ENCODE measurements at places on chromosomes 2 and 18. TPM values are rescaled to one million over a fixed set of nuclear protein-coding genes. Genes with fewer than 3 reads are reported as not detected.

PMS1 gene
- total RNA-seq: 7.9 TPM

PRKD3 gene
- total RNA-seq: 20.6 TPM

IRS1 gene
- total RNA-seq: 15.8 TPM

DNAH6 gene
- 0.30 TPM for total RNA-seq

KIAA2012 gene
- total RNA-seq: not detected

MCM6 gene
- 3.2 TPM for total RNA-seq

DNA sequence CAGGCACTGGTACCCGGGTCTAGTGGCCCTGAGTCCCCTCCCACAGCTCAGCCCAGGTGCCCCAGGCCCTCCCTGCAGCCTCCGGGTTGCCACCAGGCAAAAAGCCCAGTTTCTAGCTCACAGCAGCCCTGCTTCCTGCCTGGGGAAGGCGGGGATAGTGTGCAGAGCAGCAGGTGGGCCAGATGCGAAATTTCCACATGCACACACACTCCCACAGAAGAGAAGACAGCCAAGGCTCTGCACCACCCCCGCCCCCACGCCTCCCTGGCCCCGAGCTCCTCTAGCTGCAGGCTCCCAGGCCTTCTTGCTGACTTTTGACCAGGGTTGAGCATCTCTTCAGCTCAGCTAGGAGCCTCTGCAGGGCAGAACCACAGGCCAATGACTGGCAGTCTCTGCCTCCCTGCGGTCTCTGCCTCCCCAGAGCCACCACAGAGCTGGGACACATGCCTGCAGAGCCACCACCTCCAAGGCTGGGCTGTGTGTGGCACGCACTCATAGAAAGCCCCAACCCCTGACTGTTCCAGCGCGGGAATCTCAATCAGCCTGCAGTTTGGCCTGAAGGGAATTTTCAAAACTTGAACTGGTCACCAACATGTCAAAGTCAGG, 7.2 kb downstream of the SLC66A2 start:
- H3K27ac ChIP-seq: no peak overlapping the region
- no peaks in the 10 kb centered on the region for H3K4me1 ChIP-seq
- no peak for DNase-seq
- H3K36me3 ChIP-seq: peaks cover 29% of the 10 kb centered on the region

GRCh38 chr18:41600693-41601391, 354.2 kb upstream of the PIK3C3 start:
- no peaks in the 10 kb centered on the region for H3K27me3 ChIP-seq
- no peak overlapping the region for H3K4me3 ChIP-seq
- no peaks in the 10 kb centered on the region for H3K4me1 ChIP-seq

GRCh38 chr2:189252991-189253675, 73.6 kb upstream of the COL5A2 start:
- no peaks in the 10 kb centered on the region for H3K27me3 ChIP-seq
- H3K4me1 ChIP-seq: no peaks in the 10 kb centered on the region
- H3K4me3 ChIP-seq: no peak overlapping the region
- DNase-seq: no peak

- H3K4me3 ChIP-seq: no peak overlapping the region
- DNase-seq: no peak
- H3K27ac ChIP-seq: no peak overlapping the region
- peaks cover 47% of the 10 kb centered on the region for H3K36me3 ChIP-seq
Measured at GRCh38 chr2:237782181-237782580, 16.4 kb upstream of the RBM44 start.

DNA sequence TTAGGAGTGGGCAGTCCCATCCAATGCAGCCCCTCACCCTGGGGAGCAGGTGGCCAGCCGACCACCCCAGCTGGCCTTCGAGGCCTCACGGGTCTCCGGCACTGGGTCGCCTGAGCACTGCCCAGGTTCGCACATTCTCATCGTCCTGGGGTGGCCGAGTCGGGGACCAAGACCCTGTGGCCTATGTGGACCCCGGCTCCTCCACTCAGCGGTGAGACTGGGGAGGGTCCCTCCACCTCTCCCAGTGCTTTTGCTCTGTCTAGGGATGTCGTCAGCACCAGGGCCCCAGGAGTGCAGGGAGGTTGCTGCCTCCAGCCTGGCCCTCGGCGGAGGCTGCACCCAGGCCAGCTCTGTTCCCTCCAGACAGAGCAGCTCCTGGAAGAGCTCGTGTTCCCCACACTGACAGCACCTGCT, 89.6 kb downstream of the TPO start:
- H3K27ac ChIP-seq: no peak overlapping the region
- no peaks in the 10 kb centered on the region for H3K36me3 ChIP-seq

DNA sequence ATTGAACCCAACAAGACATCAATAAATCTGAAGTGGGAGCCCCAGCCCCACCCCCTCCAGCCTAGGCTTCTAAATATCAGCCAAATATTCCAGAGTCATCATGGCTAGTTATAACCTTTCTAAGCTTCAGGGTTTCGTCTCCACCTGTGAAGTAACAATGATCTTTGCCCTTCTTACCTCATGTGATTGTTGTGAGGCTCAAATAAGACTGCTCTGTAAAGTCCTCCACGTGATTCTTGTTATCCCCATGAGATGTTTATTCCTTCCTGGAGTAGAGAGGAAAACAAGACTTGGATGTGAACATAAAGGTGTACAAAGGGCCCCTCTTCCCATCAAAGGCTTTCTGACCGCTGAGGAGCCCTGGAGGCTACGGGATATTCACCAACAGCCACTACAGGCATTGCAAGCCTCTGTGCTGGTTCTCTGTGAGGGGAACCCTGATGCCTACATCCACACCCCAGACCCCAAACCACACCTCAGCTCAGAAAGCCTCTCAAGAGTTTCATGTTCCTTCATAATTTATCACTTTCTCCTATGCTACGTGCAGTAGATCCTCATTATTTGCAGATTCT, 20.1 kb upstream of the REEP1 start:
- no peak overlapping the region for H3K27ac ChIP-seq
- H3K4me1 ChIP-seq: no peaks in the 10 kb centered on the region
- no peak for DNase-seq
- no peak overlapping the region for H3K4me3 ChIP-seq
- no peaks in the 10 kb centered on the region for H3K27me3 ChIP-seq
- H3K36me3 ChIP-seq: no peaks in the 10 kb centered on the region

- DNase-seq: no peak
- H3K4me1 ChIP-seq: no peaks in the 10 kb centered on the region
- H3K27me3 ChIP-seq: no peaks in the 10 kb centered on the region
- no peak overlapping the region for H3K27ac ChIP-seq
- no peaks in the 10 kb centered on the region for H3K36me3 ChIP-seq
Measured at GRCh38 chr18:10387399-10387798, 67.0 kb upstream of the APCDD1 start.

- no peaks in the 10 kb centered on the region for H3K4me1 ChIP-seq
- no peaks in the 10 kb centered on the region for H3K27me3 ChIP-seq
- H3K4me3 ChIP-seq: no peak overlapping the region
- no peak overlapping the region for H3K27ac ChIP-seq
- no peaks in the 10 kb centered on the region for H3K36me3 ChIP-seq
- DNase-seq: no peak
Measured at GRCh38 chr2:141142025-141142424, 988.8 kb downstream of the LRP1B start.

DNA sequence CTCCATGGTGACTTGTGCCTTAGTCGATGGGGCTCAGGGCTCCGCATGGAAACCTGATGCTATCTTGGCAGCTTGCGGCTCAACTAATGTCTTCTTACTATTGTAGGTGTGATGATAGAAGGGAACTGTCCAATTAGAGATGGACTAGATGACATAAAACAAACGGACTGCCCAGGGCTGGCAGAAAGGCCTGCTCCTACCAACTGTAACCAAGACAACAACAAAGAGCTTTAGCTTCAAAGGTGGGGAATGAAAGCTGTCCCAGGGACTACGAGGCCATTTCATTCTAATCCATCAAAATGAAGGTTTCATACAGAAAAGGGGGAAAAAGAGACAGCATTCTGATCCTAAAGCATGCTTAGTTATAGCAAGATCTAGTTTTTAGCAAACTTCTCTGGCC, 186.9 kb upstream of the ACAA2 start:
- H3K4me1 ChIP-seq: no peaks in the 10 kb centered on the region
- no peaks in the 10 kb centered on the region for H3K36me3 ChIP-seq
